Kidney glomerular epithelial cell (primary cell): ENCODE measurements at places on chromosomes 1 and 21.

DNA sequence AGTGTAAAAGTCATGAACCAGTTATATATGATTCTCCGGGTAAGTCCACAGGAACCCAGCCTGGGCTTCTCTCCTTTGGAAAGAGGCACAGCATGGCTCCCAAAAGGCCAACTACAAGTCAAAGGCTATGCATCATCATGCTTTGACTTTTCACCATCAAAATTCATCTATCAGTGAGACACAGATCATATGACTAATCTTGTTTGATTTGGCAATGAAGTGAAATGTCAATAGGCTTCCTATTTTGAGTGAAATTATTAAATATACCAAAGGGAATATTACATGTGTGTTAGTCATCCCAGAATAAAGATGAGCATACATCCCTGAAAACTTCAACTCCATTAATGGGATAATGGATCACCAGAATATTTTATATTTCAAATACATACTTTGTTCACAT is 83.5 kb upstream of the ADGRL2 start:
- no peak for DNase-seq

- DNase-seq = no peak
Observed at GRCh38 chr1:231037585-231038517, 2.2 kb downstream of the FAM89A start.

GRCh38 chr21:46471514-46471913 is 12.8 kb downstream of the DIP2A start:
- DNase-seq = no peak

GRCh38 chr21:33444499-33444898 is 35.3 kb downstream of the TMEM50B start:
- no peak for DNase-seq

GRCh38 chr1:27027575-27028250 is 15.1 kb upstream of the TENT5B start:
- no peak for DNase-seq

- no peak for DNase-seq
Observed at GRCh38 chr1:231070758-231071444, 30.8 kb upstream of the FAM89A start.

GRCh38 chr1:154971341-154971998 is 923 bp upstream of the SHC1 start:
- no peak for DNase-seq
